ENCODE measurements at places on chromosomes 13 and 19. TPM values are rescaled to one million over a fixed set of nuclear protein-coding genes. Genes with fewer than 3 reads are reported as not detected.

DNA sequence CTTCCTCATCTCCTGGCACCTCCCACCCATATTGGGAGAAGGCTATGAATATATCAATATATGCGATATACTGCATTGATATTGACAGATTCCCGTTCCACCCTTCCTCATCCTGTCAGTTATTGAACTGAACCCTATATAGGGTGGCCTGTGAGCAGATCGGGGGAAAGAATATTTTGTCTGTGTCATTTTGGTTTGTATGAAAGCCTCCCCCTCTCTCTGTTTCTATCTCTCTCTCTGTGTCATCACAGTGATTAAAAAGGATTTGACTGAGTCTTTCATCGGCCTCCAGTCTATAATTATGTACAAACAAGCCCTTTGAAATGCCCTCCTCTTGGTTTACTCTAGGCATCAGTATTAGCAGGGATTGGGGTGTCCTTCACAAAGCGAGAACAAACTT is 35.7 kb downstream of the RASL11A start:
- H3K27me3 ChIP-seq: no peaks in the 10 kb centered on the region
- H3K4me1 ChIP-seq: no peaks in the 10 kb centered on the region
- H3K4me3 ChIP-seq: no peak overlapping the region
- DNase-seq: no peak
- H3K27ac ChIP-seq: no peak overlapping the region

- H3K27me3 ChIP-seq: no peaks in the 10 kb centered on the region
- DNase-seq: no peak
- no peak overlapping the region for H3K4me3 ChIP-seq
- no peak overlapping the region for H3K27ac ChIP-seq
These were observed 69.6 kb upstream of the TSHZ3 start for GRCh38 chr19:31418692-31419430.

GRCh38 chr19:1923319-1923718 is 17.7 kb upstream of the CSNK1G2 start:
- H3K4me3 ChIP-seq: no peak overlapping the region
- H3K36me3 ChIP-seq: no peaks in the 10 kb centered on the region
- DNase-seq: no peak
- H3K27me3 ChIP-seq: no peaks in the 10 kb centered on the region

GRCh38 chr13:30103161-30103840 is 204.1 kb downstream of the KATNAL1 start:
- DNase-seq: no peak
- H3K36me3 ChIP-seq: no peaks in the 10 kb centered on the region
- no peaks in the 10 kb centered on the region for H3K27me3 ChIP-seq
- no peak overlapping the region for H3K27ac ChIP-seq
- H3K4me3 ChIP-seq: no peak overlapping the region

CABP5 gene
- total RNA-seq: not detected

ZNF665 gene
- total RNA-seq: 8.5 TPM
